ENCODE measurements at places on chromosomes 13 and 19.

- DNase-seq, result no peak
These were observed 23.7 kb upstream of the GPR18 start for GRCh38 chr13:99281811-99282263.

- no peak for DNase-seq
These were observed 597.8 kb downstream of the LIG4 start for GRCh38 chr13:107617527-107617926.

- no peak for DNase-seq
These were observed 65.9 kb downstream of the ENOX1 start for GRCh38 chr13:43720780-43721397.

DNA sequence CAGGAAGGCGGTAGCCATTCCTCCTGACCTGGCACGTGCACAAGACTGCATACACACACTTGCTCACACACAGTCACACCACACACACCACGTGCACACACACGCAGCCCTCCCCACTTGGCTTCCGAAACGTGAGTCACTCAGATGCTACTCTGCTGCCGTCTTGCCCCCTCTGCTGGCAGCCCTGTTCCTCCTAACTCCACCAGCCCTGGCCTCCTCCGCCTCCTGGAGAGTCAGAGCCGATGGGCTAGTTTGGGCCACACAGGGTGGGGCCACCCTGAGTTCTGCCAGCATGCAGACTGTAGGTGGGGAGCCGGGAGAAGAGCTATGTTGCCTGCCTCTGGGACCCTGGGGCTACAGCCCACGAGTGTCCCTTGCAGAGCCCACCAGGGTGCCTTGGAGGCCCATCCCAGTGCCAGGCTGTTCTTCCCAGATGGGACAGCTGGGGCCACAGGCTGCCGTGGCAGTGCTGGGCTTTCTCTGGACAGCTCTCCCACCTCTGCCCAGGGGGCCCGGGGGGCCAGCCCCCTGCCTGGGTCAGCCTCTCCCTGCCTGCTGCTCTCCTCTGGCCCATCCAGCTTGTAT is 12.1 kb downstream of the PIN1 start:
- DNase-seq, result peak; percentile 79

DNA sequence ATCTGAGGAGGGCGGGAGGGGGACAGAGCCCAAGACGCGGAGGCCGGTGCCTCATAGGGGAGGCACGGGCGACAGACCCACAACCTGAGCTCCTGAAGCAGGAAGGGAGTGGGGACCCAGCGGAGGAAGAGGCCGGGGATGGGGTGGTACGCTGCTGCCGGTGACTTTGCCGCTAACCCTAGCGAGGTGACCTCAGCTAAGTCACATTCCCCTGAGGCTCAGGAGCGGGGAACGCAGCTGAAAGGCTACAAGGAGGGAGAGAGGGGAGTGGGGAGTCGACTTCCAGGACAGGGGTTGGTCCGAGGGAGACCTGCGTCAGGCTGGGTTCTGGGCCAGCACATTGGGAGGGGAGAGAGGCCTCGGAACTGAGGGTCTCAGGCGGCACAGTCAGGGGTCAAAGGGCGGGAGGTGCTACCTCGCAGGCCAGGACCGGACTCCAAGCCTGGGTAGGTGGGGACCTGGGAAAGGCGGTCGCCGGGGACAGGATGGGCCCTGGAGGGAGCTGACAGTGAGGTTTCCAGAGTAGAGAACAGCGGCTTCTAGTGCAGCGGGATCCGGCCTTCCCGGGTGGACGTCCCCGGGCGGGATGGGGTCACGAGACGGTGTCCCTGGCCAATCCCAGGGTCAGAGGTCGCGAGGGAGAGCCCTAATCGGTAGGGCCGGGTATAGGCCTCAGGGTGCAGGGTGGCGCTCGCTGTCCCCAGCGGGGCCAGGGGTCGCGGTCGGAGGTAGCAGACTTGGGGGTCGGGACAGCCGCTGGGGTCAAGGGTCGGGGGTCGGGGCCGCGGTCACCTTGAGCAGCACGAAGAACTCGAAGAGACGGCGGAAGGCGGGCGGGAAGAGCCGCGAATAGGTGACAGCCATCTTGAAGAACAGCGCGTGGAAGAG is 699 bp downstream of the TMEM259 start:
- DNase-seq, result no peak

DNA sequence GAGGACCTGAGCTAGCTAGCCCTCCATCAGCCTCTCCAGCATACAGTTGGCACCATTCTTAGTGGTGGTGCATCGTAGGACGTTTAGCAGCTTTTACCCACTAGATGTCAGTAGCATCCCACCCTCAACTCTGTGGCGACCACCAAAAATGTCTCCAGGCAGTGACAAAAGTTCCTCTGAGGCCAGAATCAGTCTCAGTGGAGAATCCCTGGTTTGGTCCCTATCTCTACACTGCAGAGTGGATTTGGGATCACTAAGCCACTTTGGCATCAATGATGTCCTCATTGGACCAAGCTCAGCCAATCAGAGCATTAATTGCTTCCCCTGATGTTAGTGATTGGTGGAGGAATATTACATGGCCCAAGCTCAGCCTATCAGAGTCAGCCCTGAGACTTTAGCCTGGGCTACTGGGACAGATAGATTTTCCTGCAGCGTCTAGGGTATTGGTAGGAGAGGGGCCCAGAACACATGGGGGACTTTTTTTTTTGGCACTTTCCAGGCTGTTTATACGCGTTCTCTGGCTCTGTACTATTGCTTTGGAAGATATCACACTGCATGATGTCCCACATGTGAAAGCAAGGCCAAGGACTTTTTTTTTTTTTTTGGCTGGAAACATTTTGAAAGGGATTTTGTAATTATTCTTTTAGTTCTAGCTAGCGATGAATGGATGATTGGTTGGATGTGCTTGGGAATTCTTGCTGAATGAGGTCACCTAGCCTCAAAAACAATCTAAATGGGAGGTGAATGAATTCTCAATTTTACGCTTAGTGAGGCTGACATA is 7.0 kb downstream of the TMEM221 start:
- DNase-seq, result peak; percentile 27

GRCh38 chr13:99199541-99200431 is 868 bp upstream of the UBAC2 start:
- DNase-seq, result peak; percentile 6

- DNase-seq, result no peak
These were observed 24.2 kb downstream of the ACTN4 start for GRCh38 chr19:38671654-38672053.

- DNase-seq, result no peak
These were observed 17.9 kb downstream of the RCBTB1 start for GRCh38 chr13:49567491-49567890.

DNA sequence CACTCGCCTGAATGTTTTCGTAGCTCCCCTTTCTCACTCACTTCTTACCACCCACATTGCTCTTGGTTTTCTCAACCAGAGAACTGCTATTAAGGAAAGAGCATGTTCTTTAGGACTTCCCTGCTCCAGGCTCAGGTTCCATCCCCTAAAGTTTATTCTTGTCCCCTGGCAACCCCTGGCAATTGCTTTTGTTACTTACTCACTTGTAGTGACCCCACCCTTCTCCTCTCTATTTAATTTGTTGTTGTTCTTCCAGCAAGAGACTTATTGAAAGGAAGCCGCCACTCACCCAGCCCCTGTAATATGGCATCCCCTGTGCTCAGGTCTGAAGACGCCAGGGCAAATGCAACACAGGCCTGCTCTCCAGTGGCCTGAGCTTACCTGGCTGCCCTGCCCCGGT is 233.7 kb upstream of the SOX21 start:
- DNase-seq, result no peak

DNA sequence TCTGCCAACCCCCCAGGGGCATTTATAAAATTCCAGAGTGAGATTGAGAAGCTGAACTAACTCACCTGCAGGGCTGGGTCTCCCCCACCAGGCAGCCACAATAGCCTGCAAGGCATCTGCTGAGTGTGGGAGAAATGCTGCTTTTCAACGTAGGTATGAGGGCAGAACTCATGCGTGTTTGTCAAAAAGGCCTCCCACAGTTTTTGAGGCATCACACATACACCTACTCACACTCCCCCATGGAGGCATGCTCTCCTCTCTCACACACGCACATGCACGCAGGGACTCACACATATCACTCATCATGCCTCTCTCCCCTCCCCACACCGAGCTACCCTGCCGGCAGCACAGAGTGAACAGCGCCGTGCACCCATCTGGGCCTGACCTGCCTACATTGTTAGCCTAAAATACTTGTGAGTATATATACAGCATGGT is 390.5 kb downstream of the FGF9 start:
- no peak for DNase-seq

DNA sequence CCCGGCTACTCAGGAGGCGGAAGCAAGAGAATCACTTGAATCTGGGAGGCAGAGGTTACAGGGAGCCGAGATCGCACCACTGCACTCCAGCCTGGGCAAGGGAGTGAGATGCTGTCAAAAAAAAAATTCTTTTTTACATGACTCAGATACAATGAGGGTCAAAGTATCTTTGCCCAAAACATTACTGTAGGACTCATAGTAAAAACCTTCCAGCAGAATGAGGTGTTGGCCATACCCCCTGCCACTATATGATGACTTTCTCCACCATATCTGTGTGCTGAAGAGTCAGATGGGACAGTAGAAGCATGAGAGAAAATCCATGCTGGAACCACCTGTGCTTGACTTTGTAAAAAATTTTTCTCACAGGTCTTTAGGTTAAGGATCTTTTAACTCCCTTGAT is 86.7 kb downstream of the COL4A2 start:
- DNase-seq, result no peak

DNA sequence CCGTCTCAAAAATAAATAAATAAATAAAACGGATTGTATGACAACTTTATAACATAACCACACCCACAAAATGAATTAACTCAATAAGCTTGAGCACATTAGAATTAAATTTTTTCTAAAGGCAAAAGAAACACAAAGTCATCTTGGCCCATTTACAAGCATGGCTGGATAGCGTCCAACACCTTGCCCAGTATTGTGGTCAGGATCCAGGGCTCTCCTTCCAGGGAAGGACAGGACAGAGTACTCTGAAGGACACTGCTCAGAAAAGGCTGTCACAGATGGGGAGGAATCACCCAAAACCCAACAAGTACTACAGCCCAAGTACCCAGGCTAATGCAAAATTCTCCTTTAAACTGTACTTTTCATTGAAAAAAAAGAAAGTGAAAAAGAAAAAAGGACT is 27.1 kb downstream of the SUGP2 start:
- DNase-seq, result no peak

DNA sequence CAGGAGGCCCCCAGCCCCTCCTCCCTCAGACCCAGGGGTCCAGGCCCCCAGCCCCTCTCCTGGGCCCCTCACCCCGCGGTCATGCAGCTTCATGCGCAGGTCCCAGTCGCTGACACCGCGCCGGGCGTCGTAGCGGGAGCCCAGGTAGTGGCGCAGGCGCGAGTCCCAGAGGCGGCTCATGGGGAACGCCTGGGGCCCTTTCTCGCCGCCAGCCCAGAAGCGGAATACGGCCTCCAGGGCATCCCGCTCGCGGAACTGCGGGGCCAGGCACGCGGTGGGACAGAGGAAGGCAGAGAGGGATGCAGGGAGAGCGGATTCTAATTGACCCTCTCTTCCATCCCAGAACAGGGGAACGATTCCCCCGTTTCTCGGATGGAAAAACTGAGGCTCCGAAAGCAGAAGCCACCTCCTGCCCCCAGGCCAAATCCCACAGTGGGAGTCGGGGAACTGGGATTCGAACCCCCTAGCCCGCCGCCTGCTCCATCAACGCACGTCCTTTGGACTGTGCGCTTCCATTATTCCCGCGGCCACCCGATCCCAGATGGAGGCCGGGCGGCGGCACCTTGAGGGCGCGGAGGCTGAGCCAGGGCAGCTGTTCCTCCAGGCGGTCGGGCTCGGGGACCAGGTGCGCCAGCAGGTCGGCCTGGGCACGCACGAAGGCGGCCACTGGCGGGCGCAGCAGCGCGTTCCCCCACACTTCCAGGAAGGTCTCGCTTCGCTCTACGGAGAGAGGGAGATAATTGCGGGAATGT is 4.2 kb upstream of the TNNI3 start:
- DNase-seq, result no peak

- no peak for DNase-seq
These were observed 498 bp upstream of the RBM26 start for GRCh38 chr13:79406597-79406908.

DNA sequence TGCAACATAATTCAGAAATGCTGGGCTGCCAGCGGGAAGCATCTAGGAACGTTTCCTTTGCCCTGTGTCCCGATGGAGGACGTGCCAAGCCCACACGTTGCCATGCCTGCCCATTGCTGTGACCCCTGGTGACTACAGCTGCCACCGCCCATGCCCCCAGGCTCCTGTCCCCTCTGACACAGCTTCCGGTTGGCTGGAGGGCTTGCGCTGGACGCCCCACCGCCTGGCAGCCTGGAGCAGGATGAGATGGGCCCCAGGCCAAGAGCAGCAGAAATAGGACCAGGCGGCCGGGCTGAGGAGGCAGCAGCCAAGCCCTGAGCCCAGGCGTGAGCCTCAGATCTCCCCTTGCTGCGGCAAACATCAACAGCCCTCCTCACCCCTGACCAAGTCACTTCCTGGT is 125.9 kb downstream of the COL4A2 start:
- DNase-seq, result no peak

DNA sequence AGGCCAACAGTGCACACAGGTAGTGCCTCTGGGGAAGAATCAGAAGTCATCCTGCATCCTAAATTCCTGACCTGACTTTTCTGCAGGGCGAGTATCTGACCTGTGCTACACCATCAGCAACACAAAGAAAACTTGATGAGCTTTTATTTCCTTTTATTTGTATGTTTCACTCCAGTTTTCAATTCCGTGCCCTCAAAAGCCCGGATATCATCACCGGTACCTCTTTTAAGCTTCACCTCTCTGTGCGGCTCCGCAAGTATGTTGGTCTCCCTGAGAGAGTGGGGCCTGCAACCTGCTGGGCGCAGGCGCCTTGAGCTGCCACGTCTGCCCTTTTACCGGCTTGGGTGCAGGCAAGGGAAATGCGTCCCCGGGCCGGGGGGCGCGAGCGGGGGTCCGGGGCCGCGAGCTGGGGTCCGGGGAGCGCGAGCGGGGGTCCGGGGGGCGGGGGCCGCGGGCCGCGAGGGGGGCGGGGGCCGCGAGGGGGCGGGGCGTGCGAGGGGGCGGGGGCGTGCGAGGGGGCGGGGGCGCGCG is 4.3 kb upstream of the DUXA start:
- DNase-seq, result peak; percentile 20

DNA sequence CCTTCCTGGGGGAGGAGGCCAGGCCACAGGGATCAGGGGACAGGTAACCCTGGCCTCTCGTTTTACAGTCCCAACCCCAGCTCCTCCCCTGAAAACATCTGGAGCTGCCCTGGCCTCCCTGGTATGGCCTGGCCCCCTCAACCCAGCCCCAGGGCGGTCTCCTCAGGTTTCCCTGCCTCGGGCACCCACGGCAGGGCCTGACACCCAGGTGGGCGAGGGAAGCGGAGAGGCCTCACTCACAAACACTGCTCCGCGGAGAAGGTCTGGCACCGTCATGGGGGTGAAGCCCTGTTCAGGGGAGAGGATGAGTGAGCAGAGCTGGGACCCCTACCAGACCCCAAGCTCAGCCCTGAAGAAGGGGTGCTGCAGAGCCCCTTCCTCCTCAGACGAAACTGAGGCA is 6.5 kb upstream of the CCER2 start:
- DNase-seq, result no peak

GRCh38 chr13:111219950-111220349 is 100.5 kb upstream of the TEX29 start:
- no peak for DNase-seq

- DNase-seq, result no peak
These were observed 269.3 kb downstream of the POU4F1 start for GRCh38 chr13:78334059-78334458.

- no peak for DNase-seq
These were observed 174.5 kb downstream of the TBC1D4 start for GRCh38 chr13:75307370-75307949.
